Small intestine (tissue), 16 donors: ENCODE measurements at places on chromosomes 12 and 14. TPM values are rescaled to one million over a fixed set of nuclear protein-coding genes. Genes with fewer than 3 reads are reported as not detected.

- DNase-seq: no peak
Measured at GRCh38 chr14:89320381-89321000, 96.5 kb downstream of the FOXN3 start.

DNA sequence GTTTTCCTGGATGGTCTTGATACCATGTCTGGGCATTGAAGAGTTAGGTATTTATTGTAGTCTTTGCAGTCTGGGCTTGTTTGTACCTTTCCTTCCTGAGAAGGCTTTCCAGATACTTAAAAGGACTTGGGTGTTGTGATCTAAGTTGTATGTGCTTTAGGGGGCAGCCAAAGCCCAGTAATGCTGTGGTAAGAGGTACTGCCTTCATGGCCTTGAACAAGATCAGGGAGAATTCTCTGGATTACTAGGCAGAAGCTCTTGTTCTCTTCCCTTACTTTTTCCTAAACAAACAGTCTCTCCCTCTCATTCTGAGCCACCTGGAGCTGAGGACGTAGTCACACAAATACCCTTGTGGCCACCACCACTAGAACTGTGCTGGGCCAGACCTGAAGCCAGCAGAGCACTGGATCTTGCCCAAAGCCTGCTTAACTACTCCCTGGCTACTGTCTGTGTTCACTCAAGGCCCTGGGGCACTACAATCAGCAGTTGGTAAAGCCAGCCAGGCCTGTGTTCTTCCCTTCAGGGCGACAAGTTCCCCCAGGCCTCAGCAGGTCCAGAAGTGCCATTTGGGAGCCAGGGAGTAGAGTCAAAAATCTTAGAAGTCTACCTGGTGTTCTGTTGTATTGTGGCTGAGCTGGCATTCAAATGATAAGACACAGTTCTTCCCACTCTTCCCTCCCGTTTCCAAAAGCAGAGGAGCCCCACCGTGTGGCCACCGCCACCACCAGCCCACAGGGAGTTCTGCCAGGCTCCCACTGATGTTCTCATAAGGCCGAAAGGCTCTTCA, 11.4 kb downstream of the PRORP start:
- no peak for DNase-seq

STAT2 gene
- 35.7 TPM for polyA plus RNA-seq

DNA sequence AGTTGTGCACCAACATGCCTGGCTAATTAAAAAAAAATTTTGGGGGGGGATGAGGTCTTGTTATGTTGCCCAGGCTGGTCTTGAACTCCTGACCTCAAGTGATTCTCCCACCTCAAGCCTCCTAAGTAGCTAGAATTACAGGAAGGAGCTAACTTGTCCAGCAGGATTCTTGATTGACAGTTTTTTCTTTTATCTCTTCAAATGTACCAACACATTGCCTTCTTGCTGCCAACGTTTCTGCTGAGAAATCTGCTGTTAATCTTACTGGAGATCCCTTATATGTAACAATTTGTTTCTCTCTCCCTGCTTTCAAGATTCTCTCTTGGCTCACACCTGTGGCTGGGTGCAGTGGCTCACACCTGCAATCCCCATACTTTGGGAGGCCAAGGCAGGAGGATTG, 22.4 kb upstream of the MARK3 start:
- DNase-seq: no peak

- DNase-seq: no peak
Measured at GRCh38 chr12:120091371-120092090, 25.0 kb downstream of the RAB35 start.

SLC39A5 gene
- 309 TPM for polyA plus RNA-seq

ACADS gene
- 359 TPM for polyA plus RNA-seq

DNA sequence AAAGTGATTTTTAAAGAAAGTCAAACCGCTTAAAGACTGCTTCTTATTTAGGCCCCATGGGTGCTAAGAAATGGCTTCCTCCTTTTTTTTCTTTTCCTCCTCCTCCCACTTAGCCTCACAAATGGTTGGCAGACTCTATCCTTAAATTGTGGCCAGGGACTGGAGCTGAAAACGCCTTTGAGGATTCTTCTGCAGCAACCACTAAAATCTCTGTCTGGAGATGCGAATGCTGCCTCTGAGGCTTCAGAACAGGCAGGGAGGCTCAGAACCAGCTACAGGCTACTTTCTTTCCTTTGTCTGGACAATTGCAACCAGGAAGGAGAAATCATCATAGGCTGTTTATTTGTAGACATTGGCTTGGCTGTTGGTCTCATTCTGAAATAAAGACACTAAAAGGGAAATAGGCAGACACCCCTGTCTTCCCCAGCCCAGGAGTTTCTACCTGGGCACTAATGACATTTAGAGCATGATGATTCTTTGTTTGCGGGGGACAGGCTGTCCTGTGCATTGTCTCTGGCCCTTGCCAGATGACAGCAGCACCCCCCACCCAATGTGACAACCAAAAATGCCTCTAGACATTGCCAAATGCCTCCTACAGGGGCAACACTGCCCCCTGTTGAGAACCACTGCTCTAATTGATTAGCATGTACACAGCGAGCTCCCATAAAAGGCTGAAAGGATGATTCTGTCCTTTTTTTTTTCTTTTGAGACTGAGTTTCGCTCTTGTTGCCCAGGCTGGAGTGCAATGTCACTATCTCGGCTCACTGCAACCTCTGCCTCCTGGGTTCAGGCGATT, 50.3 kb downstream of the MAP1LC3B2 start:
- no peak for DNase-seq

GRCh38 chr12:57118711-57119271, 7.6 kb upstream of the STAT6 start:
- DNase-seq: no peak

GRCh38 chr12:74535536-74535935, 2.1 kb upstream of the ATXN7L3B start:
- DNase-seq: no peak

DNA sequence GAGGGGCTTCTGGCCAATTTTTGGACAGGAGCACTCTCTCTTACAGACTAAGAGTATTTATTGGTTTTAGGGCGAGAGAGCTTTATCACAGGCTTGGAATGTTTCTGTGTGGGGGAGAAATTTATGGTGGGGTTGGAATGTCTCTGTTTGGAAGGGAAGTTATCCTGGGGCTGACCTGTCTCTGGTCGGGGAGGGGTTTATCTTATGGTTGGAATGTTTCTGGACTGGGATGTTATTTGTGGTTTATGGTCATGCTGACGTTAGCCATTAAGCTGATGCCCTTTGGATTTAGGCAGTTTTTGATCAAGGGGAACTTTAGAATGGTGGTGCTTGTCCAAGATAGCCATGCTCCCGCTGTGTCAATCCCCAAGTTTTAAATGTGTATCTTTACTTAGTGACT, 614.8 kb downstream of the DIO2 start:
- no peak for DNase-seq

TRPV4 gene
- not detected for polyA plus RNA-seq
